SHP77 (cell line): ENCODE measurements at places on chromosomes 16 and 17.

- DNase-seq: no peak
Observed at GRCh38 chr16:51440131-51440889, 289.2 kb upstream of the SALL1 start.

DNA sequence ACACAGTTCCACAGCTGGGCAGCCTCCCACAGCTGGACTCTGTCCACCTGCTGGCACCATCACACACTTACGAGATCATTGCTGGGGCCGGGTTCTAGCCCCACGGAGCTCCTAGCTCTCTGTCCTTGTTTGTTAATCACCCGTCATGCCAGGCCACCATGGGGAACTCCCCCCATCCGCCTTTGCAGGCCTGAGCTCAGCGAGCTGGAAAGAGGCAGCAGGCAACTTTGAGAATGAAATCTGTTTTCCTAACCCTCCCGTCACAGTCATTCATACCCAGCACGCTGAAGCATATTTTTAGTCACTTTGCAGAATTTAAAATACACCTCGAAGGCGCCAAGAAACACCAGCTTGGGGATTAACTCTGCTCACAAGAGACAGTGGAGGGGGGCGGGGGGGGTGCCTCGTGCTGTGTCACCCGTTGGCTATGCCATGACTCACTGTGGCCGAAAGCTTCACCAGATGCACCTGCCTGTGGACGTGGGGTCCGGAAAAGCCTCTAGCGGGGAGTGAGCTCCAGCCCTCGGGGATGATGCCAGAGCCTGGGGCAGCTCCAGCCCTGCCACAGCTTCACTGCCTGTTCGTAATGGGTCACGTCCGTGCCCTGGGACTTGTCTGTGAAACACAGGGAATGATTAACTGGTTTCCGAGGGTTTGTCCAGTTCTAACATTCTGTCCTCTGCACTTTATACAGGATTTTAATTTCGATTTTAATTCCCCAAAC is 1.4 kb upstream of the SPNS2 start:
- DNase-seq: no peak

GRCh38 chr16:14061732-14062259 is 9.3 kb upstream of the MRTFB start:
- no peak for DNase-seq

- DNase-seq: no peak
Observed at GRCh38 chr17:53804437-53804836, 18.3 kb upstream of the KIF2B start.

DNA sequence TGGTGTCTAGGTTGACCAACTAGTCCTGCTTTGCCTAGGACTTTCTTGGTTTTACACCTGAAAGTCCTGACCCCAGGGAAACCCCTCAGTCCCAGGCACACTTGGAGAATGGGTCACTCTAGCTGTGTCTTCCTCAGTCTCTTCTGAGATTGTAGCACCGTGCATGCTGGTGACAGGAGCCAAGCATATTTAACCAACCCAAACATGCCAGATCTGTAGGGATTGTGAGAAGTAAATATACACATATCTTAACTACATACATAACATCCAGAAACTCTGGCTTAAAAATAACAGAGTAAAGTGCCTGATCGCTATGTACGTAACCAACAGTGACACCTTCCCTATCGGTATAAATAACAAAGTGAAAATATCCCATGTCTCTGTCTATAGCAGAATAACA is 158.1 kb downstream of the HAPSTR1 start:
- no peak for DNase-seq

- no peak for DNase-seq
Observed at GRCh38 chr16:21167360-21167759, 8.9 kb downstream of the LDAF1 start.
